Suprapubic skin (tissue), 4 donors: ENCODE measurements at places on chromosomes 3 and 15.

DNA sequence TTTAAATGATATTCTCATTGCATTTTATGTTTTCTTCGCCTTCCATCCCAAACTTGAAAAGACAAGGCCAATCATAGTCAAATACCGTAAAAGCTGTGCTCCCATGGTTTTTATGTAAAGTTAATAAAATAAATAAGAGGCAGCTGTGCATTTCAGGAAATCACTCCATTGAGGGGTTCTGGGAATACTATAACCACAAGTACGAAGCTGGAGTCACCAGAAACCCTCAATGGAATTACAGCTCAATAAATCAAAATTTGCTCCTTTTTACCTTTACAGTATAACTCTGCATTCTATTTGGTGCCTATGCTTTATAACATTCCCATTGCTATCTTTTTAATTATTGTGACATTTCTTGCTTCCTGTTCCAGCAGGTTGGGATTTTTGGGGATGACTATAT is 77.2 kb downstream of the C3orf38 start:
- DNase-seq = no peak

DNA sequence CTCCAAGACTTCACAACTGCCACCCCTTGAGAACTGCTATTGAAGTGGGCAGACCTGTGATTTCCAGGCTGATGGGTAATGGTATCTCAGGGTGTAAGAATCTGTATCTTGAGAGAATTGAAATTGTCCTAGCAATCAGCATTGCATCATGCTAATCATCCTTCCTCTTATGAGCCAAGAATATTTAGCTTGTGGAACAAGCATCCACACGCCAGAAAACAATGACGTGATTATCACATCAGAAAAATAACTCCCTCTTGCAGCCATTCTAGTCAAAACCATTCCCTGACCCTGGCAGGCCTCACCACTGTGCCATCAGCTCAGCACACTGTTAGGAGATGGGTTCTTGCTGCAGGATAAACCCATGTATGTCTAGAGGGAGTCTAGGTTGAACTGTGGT is 6.7 kb downstream of the BCL2L10 start:
- DNase-seq = no peak

GRCh38 chr15:67331676-67332075 is 77.1 kb downstream of the IQCH start:
- no peak for DNase-seq

- no peak for DNase-seq
These were observed 115.2 kb upstream of the SLC6A11 start for GRCh38 chr3:10700821-10701220.

DNA sequence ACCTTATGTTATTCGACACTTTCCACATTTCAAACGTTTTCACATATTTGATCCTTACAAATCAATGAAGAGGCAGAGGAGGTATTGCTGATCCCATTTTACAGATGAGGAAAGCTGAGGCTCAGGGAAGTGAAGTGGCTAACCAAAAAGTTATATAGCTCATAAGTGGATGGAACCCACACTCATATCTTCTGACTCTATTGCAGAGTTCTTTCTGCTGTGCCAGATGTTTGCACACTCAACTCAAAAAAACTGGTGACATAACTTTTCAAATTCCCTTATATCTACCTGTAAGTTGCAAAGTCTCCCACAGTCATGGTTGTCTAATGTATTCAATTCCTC is 84.0 kb upstream of the SETMAR start:
- DNase-seq = no peak

DNA sequence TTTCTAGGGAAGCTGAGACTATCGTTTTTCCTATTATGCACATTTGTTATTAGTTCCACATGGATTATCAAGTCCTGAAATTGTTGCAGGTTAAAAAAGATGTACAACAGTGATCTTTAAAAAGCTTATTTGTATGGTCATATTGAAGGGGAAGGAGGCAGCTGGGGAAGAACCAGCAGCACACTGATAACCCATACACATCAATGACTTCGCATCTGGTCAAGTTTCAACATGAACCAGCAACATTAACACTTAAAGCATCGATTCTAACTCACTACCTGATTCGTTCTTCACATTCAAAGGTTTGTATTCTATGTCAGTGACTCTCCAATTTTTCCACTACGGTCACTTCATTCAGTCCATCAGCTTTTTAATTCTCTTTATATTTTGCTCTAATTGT is 56.4 kb downstream of the NCEH1 start:
- DNase-seq = no peak

DNA sequence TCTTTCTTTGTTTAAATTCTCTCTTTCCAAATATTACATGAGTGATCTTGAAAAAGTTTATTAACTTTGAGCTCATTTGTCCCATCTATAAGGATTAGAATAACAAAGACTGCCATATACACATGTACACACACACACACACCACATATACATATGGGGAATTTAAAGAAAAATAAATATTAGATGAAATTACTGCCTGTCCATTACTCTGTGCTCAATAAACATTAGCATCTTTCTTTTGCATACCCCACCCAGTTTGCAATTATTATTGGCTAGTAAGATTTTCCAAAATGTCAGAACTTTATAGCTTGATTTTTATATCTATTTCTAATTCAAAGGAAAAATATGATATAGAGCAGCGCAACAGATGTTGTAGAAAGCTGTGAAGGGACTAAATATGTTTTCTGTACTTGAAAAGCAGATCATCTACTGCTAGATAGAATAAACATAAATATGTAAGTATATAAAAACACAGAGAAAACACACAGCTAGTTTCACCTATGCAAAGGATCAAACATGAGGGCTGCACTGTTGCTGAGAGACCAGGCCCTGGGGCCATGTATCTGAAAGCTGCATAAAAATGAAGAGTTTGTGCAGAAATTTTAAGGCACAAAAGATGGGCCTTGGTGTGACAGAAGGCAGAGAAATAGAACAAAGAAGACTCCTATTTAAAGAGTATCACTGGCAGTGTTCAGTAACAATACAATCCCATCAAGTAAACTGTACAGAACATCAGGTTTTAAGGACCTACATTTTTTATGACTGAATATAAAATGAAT is 114.2 kb upstream of the NECTIN3 start:
- DNase-seq = no peak

DNA sequence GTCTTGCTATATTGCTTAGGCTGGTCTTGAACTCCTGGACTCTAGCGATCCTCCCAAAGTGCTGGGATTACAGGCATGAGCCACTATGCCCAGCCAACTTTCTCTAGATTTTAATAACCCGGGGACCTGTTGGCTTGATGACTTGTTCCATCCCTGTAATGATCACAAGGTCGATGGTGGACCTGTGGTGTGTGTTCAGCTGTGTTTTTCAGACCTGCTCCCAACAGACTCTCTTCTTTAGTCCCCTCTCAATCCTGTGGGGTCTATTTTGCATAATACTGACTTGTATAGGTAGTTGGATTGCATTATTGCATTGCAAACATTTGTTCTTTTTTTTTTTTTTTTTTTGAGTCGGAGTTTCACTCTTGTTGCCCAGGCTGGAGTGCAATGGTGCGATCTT is 1.9 kb downstream of the MAP2K1 start:
- no peak for DNase-seq

GRCh38 chr3:114285648-114286230 is 8.1 kb upstream of the TIGIT start:
- DNase-seq = no peak

DNA sequence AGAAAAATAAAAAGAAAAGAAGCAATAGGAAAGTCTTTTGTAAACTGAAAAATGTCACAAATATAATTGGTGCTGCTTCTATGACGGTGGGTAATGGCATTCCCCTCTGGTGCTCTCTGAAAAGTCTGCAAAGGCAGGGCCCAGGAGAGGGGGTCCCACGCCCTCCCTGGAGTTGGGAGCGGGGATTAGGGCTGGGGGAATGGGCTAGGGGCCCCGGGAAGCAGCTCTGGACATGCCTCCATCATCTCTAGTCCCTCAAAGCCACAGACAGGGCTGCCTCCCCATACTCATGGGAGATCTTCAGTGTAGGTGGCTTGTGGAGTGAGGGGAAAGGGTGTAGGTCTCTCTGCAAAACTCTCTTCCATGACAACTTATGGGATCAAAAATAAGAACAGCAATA is 7.8 kb upstream of the RHCG start:
- DNase-seq = peak; percentile 32

- no peak for DNase-seq
These were observed 97.8 kb upstream of the SELENOK start for GRCh38 chr3:53989451-53989850.

DNA sequence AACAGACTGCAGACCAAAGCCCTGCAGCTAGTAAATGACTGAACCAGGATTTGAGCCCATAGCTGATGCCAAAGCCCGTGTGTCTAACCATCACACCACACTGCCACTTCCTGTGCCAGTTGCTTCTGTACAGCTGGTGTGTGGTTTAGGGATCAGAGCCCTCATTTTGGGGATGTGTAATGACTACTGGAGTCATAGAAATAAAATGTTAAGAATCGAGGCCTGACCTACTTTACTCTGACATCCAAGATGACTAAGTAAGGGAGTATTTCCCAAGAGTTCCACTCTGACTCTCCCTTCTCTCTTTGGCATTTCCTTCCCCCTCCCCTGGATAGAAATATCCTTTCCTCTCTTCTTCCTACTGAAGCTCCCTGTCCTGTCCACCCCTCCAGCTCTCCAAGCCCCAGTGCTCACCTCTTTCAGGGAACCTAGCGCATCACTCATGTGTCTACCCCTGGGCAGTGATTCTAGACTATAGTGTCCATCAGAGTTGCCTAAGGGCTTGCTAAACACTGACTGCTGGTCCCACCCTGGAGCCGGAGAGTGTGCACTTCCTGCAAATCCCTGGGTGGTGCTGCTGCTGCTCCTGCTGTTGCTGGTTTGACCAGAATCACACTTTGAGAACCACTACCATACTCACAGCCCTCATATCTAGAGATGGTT is 53.8 kb downstream of the MGLL start:
- no peak for DNase-seq

DNA sequence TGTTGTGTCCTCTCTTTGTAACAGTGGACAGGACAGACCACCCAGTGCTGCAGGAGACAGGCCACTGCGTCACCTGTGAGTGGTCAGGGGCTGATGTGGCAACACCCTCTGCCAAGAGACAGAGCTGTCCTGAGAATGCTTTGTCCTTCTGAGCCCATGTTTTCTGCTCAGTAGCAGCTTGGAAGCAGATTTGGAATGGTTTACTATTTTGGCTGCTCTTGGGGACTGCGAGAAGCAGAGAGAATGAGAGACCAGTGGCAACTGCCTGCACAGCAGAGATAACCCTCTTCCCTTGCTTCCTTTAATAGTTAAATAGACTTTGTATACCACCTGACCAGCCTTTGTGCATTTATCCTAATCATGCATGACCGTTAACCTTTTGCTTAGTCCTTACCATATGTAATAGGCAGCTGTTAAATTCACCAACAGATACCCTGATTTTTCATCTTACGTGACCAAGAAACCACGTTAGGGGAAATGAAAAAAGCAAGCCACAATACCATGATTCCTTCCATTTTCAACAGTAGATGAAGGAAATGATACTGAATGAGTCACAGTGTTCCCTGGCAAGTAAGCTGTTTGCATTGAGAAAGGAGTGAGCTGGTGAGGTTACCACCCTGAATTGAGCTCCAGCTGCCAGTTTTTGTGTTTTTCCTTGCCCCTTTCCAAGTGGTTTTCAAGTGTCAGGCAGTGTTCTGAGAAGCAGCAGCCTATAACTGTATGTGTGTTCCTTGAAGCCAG is 35.5 kb downstream of the B3GALNT1 start:
- no peak for DNase-seq

GRCh38 chr15:101618076-101618475 is 34.1 kb downstream of the TM2D3 start:
- no peak for DNase-seq

GRCh38 chr3:126654571-126655383 is at the start of gene TXNRD3:
Gene TXNRD3 (minus strand): TSS chr3:126655124.
- DNase-seq = no peak

DNA sequence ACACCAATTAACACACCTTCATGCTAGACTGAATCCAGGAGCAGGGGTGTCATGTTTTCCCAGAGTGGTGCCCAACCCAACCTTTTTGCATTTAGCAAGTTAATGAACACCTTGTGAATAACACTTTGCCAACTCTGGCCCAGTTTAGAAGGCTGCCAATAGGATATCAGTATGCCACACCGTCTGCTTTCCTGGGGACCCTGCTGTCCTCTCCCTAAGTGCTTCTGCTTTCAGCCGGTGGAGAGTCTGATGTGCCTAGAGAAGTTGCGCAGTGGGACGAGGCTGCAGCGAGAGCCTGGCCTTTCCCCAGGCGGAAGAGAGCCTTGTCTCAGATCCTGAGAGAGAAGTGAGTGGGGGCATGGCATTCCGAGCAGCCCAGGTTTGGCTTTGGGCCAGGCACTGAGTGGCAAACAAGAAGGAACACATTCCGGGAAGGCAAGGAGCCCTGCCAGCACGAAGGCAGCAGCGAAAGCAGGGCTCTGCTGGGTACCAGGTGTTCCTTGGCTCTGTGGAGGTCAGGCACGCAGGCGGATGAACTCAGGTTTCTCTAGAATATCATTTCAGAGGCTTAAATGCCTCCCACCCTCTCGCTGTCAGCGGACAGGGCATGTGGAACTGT is 36.9 kb downstream of the SENP8 start:
- DNase-seq = no peak

- DNase-seq = no peak
These were observed 74.5 kb upstream of the UBE2E2 start for GRCh38 chr3:23128655-23129054.

GRCh38 chr3:171353423-171353822 is 106.8 kb downstream of the TNIK start:
- DNase-seq = no peak

GRCh38 chr3:121786485-121786884 is 36.9 kb upstream of the GOLGB1 start:
- no peak for DNase-seq

DNA sequence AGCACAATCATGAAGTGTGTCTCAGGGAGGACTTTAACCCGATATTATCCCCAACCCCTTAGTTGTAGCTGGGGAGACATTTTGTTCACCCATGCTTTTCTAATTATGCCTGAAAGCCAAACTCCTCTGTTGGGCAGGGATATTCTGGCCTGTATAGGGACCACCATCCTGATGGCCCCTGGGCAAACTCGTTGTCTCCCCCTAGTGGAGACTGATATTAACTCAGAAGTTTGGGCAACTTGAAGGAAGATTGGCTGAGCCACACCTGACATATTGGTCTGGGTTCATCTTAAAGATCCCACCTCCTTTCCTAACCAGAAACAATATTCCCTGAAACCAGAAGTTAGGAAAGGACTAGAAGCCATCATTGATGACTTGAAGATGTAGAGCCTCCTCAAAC is 42.3 kb downstream of the TM4SF18 start:
- DNase-seq = no peak

DNA sequence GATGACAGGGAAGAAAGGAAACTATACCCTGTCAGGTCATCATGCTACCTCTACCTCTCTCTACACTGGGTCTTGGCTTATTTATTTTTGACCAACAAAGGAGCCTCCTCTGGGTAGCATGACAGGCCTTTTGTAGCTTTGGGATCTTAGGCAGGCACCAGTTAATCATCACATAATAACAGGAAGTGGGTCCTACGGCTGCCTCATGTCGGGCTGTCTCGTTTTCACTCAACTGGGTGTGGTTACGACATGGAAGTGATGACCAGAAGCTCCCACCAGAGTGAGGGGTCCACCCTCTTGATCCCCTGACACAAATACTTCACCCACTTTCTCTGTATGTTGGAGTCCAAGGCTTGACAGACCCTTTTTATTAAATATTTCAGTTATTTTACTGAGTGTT is 105.3 kb downstream of the CD47 start:
- no peak for DNase-seq
